Epithelial cell of proximal tubule (primary cell): ENCODE measurements at places on chromosomes 6 and 20.
A peak's percentile ranks its signal among the peaks of the same experiment; 100 is the strongest.

- DNase-seq, result no peak
Measured at GRCh38 chr6:134519465-134519864, 201.6 kb upstream of the SGK1 start.

DNA sequence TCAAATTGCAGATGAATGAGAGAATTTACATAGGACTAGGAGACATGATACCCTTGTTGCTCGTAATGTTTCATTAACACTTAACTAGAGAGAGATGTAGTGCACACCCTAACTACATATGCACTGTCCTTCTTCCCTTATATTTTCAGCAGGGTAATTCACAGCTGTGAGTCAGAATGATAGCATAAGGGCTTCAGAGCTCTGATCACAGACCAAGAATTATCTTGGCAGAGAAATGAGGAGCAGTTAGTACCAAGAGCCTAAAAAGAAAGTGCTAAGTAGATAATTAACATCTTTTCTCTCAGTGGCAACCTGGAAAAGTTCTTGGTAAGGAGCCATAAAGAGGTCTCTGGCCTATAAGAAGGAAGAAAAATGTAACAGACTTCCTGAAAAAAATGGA, 35.8 kb downstream of the GRIK2 start:
- peak; percentile 4 for DNase-seq

- no peak for DNase-seq
Measured at GRCh38 chr6:138515657-138516248, 16.5 kb upstream of the NHSL1 start.

DNA sequence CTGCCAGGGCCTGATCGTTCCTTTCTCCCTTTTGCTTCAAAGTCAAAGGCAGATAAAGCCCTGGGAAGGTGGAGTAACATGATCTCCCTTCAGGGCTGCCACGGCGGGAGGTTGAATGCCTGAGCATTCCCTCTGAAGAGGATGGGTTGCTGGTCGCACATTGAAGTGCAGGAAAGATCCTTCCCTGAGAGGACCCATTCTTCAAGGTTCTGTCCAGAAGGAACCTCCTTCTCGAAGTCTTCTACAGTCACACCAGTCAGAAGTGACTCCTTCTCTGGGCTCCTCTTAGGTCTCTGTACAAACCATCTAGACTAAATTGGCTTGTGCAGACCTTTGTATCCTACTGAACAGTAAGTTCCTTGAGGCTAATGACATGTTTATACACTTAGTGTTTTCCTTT, 192.6 kb upstream of the VGLL2 start:
- no peak for DNase-seq

- no peak for DNase-seq
Measured at GRCh38 chr20:56409956-56410355, 2.1 kb upstream of the CASS4 start.

DNA sequence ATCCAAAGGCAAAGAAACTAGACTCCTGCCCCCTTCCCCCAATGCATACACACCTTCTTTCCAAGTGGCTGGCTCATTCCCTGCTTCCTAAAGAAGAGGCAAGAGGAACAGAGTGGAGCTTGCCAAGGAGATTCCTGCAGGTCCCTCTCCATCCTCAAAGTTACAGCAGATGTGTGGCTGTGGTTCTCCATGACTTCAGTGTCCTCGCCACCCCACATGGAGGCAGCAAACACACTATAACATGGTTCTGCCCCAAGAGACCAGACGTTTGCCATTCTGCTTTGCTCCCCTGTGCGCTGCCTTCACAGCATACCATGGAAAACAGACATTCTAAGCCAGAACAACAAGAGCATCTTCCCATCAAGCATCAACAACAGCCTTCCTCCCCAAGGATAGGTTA, 84.4 kb downstream of the BACH2 start:
- DNase-seq, result no peak

- no peak for DNase-seq
Measured at GRCh38 chr6:168370310-168370991, 50.9 kb upstream of the DACT2 start.

GRCh38 chr6:125722886-125723285, 26.5 kb upstream of the HEY2 start:
- DNase-seq, result peak; percentile 66

- peak; percentile 9 for DNase-seq
Measured at GRCh38 chr20:5557123-5557522, 193.1 kb upstream of the SHLD1 start.

DNA sequence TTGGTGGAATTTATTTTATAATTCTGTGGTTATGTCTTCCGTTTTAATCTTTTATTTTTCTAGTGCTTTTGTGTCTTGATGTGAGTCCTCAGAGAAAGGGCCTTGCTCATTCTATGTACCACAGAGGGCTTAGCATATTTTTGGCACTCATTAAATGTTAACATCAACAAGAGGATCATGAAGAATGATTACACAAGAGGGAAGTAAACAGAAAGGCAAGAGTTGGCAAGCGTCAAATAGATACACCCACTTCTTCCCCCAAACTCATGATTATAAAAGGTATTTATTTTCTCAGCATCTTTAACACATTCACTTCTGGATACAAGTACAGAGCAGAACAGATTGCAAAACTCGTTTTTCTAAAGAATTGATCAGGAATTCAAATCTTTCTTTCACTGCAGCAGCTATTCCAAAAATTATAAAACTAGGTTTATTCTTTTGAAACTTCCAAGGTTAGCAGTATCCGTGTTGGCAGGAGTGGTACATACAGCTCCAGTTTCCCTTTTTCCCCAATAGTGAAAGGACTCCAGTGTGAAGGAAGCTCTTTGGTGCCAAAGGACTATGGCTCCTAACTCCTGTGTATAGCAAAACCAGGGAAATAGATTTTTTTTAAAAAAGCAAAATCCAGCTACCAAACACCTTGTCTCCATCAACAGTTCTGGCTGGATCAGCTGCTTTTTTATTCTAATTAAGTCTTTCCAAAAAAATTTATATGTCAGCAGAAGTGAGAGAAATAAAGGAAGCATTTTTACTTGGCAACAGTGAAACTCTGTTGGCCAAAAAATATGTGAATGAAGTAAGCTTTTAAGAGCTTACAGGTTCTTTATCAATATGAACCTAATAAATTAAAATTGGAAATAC, 221.9 kb downstream of the ADGRG6 start:
- no peak for DNase-seq

GRCh38 chr6:129186988-129187387, 304.1 kb downstream of the LAMA2 start:
- peak; percentile 38 for DNase-seq

DNA sequence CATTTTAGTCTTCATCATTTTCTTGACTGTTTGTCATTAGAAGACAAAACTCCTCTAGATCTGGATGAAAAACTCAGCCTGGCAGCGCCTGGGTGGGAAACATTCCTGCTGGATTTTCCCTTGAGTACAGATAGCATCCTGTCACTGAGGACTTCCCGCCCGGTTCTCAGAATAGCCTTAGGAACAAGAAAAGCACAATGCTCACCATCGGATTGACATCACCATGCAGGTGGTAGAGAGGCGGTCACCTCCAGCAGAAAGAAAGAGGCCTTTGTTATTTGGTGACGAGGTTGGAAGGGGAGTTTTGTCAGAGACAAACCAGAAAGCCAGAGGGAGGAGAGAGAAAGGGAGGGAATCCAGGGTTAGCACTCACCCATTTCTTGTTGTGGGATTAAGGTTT, 39.8 kb downstream of the KIF25 start:
- no peak for DNase-seq

GRCh38 chr6:84596488-84596887, 167.9 kb downstream of the TBX18 start:
- no peak for DNase-seq

DNA sequence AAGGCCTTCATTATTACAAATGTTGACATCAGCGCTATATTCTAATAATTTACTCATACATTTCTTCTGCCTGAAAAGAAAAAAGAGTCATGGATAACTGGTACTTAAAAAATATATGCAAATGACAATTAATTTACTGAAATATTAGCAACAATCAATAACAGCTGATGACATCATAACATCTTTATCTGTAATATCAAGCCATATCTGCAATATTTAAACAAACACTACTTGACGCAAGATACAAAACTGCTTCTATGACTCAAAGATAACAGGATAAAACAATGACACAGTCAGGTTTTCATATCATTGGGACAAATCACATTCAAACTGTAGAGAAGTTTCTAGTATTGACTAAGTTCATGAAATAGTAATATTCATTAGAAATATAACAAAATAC, 16.5 kb downstream of the HACE1 start:
- DNase-seq, result no peak

- no peak for DNase-seq
Measured at GRCh38 chr6:123636782-123637181, at the start of gene TRDN. TRDN (minus strand) TSS chr6:123636950; CDS start chr6:123636775, 175 bp downstream.

DNA sequence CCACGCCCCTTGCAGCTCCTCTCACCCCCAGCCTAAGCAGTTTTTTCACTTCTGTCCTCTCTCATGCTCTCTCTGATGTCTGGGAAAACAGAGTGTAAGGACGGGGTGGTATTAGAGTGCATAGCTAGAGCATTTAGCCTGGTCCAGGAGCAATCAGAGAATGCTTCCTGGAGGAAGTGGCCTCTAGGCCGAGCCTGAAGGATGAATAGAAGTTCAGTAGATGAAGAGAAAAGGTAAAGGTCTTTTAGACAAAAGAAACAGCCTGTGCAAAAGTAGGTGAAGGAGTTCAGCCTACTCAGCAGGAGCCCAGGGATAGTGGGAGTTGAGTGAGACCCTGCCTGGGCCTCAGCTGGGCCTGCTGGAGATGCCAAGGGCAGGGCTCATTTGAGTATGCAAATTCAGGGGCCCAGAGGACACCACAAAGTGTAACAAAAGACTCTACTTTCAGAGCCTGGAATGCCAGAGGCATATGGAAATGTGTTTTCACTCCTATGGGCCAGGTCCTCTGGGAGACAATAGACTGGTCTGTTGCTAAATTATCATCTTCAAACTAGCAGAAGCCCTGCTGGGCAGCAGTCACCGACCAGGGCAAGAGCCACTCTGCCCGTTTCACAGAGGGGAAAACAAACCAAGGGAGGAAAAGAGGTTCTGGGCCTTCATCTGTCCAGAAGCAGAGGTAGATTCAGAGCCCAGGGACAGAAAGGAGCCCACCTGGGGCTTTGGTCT, 19.7 kb upstream of the TM9SF4 start:
- no peak for DNase-seq

DNA sequence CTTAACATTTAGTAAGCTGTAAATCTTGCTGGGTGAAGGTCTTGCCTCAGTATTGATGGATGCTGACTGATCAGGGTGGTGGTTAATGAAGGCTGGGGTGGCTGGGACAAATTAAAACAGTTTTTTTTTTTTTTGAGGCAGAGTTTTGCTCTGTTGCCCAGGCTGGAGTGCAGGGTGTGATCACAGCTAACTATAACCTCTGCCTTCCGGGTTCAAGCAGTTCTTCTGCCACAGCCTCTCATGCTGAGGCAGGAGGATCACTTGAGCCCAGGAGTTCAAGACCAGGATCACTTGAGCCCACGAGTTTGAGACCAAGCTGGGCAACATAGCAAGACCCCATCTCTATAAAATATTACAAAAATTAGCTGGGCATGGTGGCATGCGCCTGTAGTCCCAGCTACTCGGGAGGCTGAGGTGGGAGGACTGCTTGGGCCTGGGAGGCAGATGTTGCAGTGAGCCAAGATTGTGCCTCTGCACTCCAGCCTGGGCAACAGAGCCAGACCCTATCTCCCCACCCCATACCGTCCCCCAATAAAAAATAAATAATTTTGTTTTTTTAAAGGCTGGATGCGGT, 67.2 kb downstream of the NCOA3 start:
- DNase-seq, result no peak
